ENCODE measurements at places on chromosomes 4 and X. TPM values are rescaled to one million over a fixed set of nuclear protein-coding genes. Genes with fewer than 3 reads are reported as not detected.

Gene HTR2C
- total RNA-seq: 0.83 TPM

Gene IDS
- total RNA-seq: 4.0 TPM

Gene TIMM8A
- 22.2 TPM for total RNA-seq

Gene RASSF6
- total RNA-seq: 0.25 TPM

Gene SHISA3
- total RNA-seq: 10.2 TPM

Gene MND1
- total RNA-seq: 10.8 TPM

Gene RPS6KA6
- 8.1 TPM for total RNA-seq

Gene GATA1
- not detected for total RNA-seq

Gene FGFBP2
- total RNA-seq: 1.2 TPM

Gene ADH1C
- 1.00 TPM for total RNA-seq

Gene PROM1
- total RNA-seq: 9.9 TPM

Gene TSC22D3
- 95.5 TPM for total RNA-seq

Gene OTUD6A
- not detected for total RNA-seq

Gene FANCB
- total RNA-seq: 6.8 TPM

Gene CLRN2
- total RNA-seq: not detected
